Neuronal stem cell (in vitro differentiated cells): ENCODE measurements at places on chromosomes 1 and 21.

DNA sequence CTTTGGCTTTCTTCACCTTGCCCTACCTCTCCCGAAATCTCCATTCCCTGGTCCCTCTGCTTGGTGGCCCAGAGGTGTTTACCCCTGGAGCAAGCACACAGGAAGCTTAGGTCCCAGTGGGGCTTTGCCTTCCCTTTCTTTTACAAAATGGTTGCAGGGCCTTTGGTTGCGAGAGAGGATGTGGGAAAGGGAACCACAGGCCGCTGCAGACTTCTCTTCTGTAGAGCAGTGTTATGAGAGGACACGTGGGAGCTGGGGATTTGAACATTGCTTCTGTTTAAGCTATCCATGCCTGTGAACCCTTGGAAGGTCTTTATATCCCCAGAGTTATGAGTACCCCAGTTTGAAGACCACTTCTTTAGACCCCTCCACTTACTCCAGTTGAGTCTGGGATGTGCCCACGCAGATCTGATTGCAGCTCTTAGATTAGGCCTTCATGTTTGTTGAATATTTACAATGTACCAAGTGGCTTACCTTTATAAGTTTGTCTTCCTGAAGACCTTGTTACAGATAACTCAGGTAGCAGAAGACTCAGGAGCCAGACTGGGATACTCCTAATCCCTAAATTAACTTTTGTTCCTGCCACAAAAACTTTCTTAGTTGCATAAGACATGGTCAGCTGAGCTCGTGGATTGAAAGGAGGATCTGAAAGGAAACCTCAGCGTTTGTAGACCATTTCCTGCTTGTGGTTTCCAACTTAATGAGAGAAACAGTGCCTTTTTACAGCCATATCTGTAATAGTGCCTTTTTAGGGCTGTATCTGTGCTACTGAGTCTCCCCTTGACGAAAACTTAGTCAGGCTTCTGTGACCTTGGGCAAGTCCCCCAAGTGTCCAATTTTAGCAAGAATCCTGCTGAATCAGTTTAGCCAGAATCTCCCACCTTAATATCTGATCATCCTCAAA, 21.9 kb upstream of the IVNS1ABP start:
- no peak for DNase-seq

DNA sequence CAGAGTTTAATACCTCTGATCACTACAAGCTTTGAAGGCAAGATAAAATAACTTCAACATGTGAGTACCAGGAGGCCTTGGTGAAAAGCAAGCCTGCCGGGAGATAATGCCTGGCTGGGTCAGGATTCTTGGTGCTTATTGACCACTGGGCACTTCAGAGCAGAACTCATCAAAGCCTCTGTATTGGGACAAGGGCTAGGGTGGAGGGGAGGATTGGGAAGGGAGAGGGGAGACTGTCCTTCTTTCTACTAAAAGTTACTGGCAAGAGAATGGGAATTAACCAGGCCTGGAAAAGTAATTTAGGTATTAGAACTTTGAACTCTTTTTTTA, 35.2 kb downstream of the NEK2 start:
- DNase-seq: no peak

GRCh38 chr1:153141377-153141776, 9.3 kb downstream of the SPRR2G start:
- no peak for DNase-seq

DNA sequence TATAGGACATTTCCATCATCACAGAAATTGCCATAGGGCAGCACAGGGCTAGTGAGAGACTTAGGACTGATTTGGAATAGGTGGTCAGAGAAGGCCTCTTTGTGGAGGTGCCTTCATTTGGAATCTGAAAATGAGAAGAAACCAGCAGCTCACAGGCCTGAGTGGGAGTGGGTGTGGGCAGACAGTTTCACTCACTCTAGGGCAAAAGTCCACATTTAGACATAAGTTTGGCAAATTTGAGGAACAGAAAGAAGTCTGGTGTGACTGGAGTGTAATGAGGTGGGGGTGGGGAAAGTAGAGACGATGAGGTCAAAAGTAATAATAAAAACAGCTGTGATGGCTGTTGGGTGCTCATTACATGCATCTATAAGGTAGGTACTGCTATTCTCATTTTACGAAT, 22.4 kb upstream of the BCAR3 start:
- no peak for DNase-seq

GRCh38 chr21:35323947-35324346, 274.8 kb upstream of the RUNX1 start:
- no peak for DNase-seq

DNA sequence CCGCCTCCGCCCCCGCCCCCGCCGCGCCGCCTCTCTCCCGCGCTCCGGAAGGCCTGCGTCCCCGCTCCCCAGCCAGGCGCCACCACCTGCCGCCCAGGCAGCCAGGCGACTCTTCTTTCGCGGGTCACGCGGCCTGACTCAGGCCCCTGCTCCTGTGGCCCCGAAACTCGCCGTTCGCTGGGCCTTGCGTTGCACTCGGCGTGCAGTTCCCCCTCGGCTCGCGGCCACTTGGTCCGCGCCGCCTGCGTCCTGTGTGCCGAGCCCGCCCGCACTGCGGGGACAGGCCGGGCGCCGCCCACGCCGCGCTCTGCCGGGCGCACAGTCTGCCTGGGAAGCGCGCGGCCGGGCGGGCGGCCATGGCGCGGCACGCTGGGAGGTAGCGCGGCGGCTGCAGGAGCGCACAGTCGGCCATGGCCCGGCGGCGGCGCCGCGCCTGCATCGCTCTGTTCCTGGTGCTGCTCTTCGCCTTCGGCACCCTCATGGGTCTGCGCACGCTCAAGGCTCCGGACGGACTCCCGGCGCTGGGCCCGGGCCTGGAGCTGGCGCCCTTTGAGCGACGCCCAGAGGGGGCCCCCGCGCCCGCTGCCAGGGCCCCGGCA, at the start of gene MANEAL:
Gene MANEAL (plus strand): TSS at position 75 of the 599 bp plus-strand sequence. CDS start 336 bp downstream, at position 411.
- DNase-seq: peak; percentile 51

GRCh38 chr1:155481741-155482241, 80.8 kb downstream of the ASH1L start:
- DNase-seq: no peak

DNA sequence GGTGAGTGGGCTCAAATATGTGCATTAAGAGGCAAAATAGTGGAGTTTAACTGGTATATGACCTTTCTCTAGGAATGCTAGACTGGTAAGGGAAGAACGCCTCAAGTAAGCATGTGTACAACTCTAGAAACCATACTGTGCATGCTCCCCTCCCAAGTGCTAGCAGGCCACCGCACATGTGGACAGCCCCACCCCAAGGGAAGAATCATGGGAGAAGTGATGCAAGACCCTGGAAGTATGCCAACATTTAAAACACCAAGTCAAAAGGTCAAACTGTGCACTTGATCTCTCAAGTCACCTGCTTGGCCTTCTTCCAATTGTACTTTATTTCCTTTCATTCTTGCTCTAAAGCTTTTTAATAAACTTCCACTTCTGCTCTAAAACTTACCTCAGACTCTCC, 120.4 kb downstream of the WDR3 start:
- no peak for DNase-seq

GRCh38 chr1:230992100-230992774, 13.3 kb downstream of the ARV1 start:
- no peak for DNase-seq

DNA sequence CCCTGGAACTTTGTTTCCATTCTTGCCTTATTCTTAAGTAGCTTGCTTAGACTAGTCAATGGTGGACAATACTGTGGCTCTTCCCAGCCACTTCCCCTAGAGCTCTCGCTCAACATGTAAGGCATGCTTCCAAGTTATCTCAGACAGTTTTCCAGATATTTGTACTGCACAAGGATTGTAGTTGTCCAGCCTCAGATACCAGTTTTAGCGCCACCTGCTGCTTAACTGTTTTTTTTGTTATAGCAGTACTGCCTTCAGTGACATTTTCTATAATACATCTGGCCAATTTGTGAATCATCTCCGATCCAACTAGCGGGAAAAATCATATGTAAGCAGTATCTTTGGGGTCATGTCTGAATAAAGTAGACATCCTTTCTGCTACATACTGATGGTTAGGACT, 346.7 kb upstream of the ADGRL4 start:
- no peak for DNase-seq

- no peak for DNase-seq
These were observed 25.9 kb downstream of the IVNS1ABP start for GRCh38 chr1:185291159-185291558.

- no peak for DNase-seq
These were observed 280.7 kb upstream of the NR5A2 start for GRCh38 chr1:199746666-199747384.

DNA sequence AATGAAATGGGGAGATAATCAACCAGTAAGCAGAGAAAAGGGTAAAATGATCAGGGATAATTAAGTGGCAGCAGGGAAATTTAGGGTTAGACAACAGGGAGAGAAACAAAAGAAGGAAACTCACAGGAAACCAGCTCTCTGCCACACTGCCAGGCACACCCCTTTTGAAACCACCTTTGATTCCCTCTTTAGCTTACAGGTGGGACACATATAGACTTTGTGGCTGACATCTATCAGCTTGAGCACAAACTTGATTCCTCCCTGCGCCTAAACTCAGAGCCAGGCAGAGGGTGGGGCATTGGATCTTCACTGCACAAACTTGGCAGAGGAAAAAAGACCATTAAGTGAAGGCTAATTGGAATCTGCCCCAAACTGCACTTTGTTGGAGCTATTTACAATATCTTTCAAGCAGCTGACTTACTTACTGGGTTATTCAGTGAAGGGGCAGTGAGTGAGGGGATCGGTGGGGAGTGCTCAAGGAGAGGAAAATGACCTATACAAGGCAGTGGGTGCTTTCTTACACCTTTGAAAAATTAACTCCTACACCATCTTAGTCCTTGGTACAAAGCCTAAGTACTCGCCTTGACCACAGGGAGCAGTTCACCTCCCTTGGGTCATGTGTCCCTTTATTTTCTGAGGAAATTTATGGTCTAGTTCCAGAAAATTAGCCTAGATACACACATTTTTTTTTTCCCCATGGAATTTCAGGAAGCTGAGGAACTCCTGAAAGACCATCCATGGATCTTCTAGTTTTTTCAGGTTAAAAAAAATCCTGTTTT, 60.2 kb downstream of the PBX1 start:
- no peak for DNase-seq

DNA sequence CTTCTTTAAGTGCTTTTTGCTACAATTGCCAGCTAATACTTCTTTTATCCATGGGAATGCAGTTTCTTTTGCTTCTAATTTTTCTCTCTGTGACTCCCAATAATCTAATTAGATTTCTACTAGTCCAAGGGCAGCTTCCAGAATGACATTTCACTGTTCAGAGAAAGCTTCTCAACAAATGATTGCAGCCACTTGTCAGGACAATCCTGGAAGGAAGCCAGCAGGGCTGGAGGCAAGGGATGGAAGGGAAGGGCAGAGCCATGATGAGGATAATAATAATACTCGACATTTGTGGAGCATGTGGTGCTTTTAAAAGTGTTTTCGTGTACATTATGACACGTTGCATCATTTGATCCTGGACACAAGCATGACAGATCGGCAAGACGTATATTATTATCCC, 19.4 kb downstream of the F11R start:
- DNase-seq: no peak

- DNase-seq: no peak
These were observed 6.7 kb downstream of the ECE1 start for GRCh38 chr1:21283524-21283923.

DNA sequence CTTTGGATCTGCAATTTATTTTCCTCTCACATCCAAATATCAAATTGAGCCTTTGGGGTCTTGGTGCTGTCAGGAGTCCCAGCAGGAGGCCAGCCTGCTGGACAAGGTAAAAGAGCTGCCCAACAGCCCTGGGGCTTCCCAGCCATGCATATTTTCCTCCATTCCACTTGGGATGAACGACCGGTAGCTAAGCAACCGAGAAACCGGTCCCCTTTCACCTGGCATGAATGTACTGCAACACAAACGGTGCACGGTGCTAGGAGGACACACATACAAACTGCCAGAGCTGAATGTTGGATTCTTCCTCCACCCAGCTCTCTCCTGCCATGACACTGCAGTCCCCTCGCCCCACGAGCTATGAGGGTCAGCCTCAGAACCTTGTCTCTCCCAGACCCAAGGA, 42.7 kb downstream of the BCAR3 start:
- no peak for DNase-seq

- no peak for DNase-seq
These were observed 197.4 kb downstream of the SEC16B start for GRCh38 chr1:177772386-177772960.

- no peak for DNase-seq
These were observed 16.2 kb downstream of the HSD11B1 start for GRCh38 chr1:209720826-209721225.

DNA sequence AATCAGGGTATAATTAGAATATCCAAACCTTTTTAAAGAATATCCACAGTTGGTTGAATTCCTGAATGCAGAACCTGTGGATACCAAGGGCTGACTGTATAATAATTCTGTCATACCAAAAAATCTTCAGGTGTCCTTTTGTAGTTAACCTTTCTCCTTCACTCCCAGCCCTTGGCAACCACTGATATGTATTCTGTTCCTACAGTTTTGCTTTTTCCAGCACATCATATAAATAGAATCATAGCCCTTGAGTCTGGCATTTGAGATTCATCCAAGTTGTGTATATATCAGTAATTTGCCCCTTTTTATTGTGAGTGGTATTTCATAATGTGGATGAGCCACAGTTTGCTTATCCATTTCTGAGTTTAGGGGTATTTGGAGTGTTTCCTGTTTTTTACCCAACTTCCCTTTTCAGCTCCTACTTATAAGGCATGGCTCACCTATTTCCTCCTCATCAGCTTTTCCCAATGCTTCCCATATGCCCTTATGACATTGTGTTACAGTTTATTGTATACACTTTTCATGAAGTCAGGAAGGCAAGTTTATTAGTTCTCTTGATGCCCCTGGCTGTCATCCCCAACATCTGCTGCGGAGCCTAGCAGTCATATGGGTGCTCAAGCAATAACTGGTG, 35.0 kb upstream of the AGO1 start:
- DNase-seq: no peak

GRCh38 chr1:198929961-198930599, 291.2 kb downstream of the PTPRC start:
- DNase-seq: no peak

DNA sequence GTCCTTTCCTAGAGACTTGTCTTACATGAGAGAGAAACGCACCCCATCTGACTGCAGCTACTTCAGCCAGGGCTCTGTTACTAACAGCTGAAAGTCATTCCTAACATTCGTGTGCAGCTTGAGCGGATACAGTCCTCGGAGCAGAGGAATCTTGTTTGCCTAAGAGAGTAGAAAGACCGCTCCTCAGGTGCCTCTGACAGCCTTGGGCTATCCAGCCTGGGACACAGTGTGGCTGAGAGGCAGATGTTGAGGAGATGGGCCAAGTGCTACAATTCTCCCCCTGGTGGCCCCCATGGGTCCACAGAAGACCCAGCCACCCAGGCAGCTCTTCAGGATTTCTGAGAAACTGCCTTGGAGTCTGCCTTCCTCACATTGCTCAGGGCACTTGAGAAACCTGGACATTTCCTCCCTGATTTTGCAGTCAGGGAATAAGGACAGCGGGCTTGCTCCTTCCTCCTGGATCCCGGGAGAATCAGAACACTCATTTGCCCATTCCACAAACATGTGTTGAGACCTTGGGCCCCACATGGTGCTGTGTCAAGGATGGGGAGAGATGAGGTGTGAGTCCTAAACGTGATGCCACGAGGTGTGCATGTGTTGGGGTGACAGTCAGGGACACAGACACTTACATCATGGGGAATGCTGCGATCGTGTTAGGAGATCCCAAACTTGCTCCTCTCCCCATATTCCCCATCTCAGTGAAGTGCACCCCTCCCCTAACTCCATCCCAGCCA, 13.1 kb downstream of the TRIM62 start:
- DNase-seq: no peak
